ENCODE measurements at places on chromosomes 3 and 15.
A peak's percentile ranks its signal among the peaks of the same experiment; 100 is the strongest.

- DNase-seq: peak; percentile 83
These were observed at the start of gene IL12A for GRCh38 chr3:159988617-159989271. TSS of gene IL12A (plus strand) at chr3:159988835.

DNA sequence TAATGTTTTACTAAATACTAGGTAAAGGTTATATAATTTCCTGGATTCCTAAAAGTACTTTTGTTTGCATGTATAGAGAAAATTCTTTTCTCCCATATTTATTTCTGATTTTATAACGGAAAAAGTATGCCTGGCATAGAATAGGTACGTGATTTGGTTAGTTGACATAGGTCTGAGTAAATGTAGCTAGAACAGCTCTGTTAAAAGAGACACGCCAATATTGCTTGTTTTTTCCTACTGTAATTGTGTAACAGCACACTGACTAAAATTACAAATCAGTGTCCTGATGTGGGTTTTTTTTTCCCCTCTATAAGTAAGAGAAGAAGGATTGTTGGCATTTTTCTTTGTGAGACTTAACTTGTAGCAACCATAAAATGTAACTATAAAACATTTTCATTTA, 26.7 kb downstream of the KLHL24 start:
- no peak for DNase-seq

- DNase-seq: no peak
These were observed 116.3 kb downstream of the CLSTN2 start for GRCh38 chr3:140051019-140051957.

DNA sequence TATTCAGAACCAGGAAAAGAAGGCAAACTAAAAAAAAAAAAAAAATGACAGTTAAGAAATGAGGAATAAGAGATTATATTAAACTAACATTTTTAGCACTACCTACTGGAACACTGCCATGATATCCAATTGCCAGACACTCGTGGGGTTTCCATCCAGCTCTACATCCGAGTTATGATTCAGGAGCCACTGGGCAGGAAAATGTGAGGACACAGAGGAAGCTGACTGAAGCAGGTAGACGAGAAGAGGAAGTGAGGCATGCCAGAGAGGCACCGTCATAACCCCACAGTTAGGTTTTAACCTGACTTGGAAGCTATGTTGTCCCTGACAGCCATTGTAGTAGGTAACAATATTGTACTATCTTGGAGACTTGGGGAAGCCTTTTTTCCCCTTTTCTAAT, 495.0 kb downstream of the NLGN1 start:
- no peak for DNase-seq

DNA sequence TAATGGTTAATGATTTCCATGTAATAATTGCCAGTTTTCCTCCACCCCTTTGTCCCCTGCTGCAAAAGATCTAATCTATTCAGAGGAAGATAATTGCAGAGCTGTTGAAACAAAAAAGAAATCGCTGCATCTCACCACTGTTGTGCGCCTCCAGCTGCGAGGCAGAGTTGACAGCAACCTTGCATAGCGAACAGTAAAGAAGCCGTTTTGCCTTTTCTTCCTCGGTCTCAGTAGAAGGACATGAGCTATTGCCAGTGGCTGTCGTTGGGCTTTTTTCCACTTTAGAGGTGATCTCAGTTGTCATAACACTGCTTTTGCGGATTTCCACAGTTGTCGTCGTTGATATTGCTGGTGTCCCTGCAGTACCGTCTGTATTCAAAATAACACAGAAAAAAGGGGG, 314.2 kb downstream of the ZNF385D start:
- DNase-seq: no peak

DNA sequence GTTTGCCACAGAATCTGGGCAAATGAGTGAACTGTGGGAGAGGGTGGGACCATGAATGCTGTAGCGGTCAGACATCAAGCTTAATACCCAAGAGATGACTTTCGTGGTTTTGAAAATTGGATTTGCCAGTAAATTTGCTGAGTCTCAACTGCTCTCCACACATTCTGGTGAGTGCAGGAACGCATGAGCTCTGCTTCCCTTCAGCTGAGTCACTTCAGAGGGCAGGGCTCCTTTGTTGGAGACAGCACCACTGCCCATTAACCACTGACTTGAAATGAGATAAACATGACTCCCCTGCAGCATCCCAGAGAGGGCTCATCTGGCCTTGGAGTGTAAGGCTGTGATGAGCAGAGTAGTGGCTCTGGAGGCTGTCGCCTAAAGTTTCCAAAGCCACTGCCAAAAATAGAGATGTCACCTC, 22.6 kb downstream of the RARRES1 start:
- no peak for DNase-seq

DNA sequence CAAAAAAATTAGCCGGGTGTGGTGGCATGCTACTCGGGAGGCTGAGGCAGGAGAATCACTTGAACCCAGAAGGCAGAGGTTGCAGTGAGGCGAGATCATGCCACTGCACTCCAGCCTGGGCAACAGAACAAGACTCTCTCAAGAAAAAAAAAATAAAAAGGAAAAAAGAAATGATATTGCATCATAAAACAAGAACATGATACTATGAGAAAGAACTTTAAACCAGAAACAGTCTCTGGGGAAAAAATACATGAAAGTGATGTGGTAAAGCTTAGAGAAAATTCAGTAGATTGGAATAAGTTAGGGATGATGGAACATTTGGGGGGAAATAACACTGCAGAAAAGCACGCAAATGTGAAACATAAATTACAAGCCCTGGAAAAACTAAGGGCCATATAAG, 54.7 kb downstream of the CRYGS start:
- no peak for DNase-seq

GRCh38 chr3:15812183-15812582, 14.4 kb upstream of the ANKRD28 start:
- DNase-seq: no peak

- no peak for DNase-seq
These were observed 22.2 kb upstream of the CDAN1 start for GRCh38 chr15:42759093-42759492.
